ENCODE measurements at places on chromosomes 6 and 20.

- DNase-seq = peak; percentile 11
These were observed 68.2 kb downstream of the C6orf52 start for GRCh38 chr6:10626154-10626741.

DNA sequence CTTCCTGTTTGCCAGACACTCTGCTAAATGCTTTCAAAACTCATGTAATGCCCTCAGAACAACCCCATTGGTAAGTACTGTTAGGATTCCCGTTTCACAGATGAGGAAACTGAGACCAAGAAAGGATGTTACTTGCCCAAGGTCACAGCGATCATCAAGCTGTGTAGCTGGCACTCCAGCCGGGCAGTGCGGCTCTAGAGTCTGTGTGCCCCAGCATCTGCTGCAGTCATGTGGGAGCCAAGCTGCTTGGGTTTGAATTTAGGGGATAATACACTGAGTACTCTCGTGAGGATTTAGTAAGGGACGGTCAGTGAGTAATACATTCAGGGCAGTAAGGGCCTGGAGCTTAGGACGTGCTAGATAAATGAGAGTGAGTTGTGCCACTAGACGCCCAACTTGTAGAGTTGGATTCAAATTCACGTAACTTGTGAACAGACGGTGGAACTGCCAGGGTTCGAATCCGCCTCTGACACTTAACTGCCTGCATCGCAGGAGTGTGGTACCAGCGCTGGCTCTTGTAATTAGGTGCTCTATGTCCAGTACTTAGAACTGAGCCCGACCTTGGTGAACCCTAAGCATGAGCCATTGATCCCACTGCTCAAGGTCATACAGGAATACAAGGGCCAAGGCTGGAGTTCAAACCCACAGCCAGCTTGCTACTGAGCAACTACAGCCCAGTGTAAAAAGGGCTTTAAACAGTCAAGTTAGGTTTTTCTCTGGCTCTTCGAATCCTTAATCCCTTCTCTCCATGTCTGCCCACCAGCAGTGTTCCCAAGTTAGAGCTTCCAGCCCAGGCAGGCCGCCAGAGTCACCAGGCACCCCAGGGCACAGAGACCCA, 70.2 kb downstream of the EYA2 start:
- no peak for DNase-seq

DNA sequence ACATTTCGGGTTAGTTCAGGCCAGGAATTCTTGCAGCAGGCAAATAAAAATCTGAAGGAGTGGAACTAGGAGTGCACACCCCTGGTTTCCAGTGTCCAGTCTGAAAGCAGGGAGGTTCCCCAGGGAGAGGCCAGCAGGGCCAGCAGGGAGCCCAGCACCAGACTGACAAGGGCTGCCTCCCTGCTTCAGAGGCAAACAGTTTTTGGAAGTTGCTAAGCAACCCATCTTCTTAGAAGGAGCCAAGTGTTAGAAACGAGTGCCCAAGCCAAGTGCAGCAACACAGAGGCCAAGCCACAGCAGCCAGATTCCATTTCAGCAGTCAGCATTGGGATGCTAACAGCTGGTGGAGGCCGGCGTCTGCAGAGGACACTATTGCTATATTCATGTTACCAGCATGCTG, 179.1 kb downstream of the SYNDIG1 start:
- DNase-seq = no peak

DNA sequence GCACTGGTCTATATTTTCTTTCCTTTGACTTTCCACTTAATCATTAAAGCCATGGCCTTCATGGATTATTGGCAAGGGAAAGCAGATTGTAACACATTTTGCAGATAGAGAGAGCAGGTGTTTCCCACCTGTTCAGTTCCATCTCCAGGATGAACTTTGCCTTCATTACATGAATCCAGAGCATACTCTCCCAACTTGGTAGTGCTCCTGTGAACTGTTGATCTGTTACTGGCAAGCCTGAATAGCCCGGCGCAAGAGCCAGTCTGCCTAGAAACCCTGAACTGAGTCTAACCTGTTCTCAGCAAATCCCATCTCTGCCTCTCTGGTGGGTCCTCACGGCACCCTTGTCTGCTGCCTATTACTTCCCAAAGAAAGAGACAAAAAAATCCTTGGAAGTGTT, 210.3 kb downstream of the PLCB1 start:
- DNase-seq = no peak

- DNase-seq = no peak
These were observed 13.3 kb downstream of the EZR start for GRCh38 chr6:158805698-158806377.

DNA sequence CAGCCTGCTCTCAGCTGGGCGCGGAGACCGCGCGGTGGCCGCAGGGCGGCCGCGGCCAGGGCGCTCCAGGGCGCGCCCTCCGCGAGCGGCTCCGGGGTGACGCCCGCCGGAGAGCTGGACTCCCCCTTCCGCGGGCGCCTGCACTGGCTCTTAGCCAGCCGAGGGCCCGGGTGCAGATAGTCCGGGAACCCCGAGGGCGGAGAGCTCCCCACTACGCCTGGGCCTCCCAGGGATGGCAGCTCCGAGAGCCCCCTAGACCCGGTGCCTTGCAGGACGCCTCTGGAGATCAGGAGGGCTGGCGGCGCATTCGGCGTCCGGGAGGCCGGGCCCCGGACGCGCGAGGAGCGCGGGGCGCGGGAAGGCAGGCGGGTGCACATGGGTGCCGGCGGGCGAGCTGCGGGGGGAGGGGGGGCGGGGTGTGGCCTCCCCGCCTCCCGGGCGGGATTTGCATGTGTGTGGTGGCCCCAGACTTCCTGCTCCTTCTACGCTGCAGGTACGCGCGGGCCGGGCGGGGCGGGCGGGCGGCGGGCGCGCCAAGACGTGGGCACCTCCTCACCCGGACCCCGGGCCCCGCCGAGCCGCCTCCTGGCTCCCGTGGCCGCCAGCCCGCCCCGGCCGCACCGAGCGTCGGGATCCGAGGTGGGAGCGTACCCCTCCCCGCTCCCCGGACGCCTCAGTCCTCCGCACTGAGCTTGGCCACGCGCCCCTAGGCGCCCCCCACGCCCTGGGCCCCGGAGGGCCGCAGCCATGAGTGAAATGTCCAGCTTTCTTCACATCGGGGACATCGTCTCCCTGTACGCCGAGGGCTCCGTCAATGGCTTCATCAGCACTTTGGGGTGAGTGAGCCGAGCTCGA, at the start of gene ITPR3:
TSS of gene ITPR3 (plus strand) at position 467 of the 855 bp plus-strand sequence. CDS start at position 748, 281 bp downstream.
- no peak for DNase-seq

DNA sequence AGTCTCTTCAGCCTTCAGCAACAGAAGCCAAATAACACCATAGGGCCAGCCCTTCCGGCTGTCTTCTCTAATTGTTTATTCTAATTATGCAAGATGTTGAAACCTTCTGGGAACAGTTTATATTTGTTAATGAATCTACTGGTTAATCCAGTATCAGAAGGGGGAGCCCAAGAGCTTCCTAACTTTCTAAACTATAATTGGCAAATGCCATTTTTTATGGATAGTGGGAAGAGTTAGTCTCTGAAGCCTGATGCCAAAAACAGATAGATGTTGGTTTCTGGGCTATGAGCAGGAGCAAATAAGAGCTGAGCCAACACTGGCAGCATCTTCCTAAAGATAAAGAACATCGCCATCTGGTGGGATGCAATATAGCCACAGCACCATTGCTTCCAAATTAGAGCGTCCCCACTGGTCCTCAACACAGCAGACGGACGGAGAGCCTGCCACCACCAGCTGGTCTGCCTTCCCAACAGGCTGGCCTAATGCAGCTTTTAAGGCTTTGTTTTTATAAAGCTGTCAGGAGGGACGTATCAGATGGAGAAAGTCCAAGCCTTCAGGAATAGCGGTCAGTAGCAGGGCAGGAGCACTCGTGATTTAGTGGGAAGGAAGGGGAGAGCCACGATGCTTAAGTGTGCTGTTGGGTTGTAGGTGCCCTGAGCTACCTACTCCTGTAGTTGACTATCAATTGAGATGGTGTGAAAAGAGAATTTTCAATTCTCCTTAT, 118.8 kb downstream of the RALGAPA2 start:
- DNase-seq = peak; percentile 20
